ENCODE measurements at places on chromosomes 7 and 10.
A peak's percentile ranks its signal among the peaks of the same experiment; 100 is the strongest.

DNA sequence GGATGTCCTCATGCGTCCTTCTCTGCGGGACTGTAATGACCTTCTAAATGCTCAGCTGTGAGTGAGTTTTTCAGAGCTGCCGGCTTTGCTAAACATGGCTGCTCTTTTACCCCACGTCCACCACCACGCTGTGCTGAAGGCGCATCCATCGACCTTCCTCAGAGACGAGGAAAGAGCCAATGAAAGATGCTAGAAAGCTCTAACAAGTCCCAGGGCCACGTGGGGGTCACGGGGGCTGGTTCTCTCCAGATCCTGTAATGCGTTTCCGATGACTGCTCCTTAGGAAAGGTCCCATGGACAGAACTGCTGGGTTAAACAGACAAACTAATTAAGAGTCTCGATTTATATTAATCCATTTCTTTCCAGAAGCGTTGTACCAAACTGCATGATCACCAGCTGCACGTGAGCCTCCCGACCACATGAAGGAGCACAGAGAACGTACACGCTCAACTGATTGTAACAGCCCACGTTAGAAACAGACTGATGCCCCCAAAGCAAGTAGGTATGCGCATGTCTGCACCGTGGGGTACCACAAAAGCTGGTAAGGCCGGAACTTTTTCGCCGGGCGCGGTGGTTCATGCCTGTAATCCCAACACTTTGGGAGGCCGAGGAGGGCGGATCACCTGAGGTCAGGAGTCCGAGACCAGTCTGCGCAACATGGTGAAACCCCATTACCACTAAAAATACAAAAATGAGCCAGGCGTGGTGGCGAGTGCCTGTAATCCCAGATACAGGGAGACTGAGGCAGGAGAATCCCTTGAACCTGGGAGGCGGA lies 109.6 kb downstream of the TCERG1L start:
- no peak for DNase-seq

DNA sequence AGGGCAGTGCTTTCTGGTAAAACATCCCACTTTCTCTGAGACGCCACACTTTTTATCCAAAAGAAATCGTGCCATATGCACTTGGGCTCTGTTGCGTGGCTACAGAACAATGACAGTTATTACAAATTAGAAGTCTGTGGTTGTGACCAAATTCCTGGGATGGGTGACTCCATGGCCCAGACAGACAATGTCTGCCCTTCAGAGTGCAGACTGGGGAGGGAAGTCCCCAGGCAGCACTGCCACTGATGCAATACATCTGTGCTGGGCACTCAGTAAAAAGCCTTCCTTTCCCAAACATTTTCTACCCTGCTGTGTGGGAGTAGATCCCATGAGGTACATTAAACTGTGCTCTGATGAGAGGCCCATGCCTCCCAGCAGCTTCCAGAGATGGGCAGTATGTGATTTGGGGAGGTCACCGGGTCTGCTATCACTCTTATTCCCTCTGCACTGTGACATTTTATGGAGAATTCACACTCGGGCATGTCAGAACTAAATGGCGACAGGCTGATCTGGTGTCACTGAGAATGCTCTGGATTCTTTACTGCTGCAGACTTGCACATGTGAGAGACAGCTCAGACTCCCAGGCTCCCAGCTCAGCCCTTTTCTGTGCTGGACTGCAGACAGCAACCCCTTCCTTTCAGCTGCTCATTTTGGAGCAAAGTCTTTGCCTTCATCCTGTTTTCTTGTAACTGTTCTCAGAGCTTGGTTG lies 243.5 kb upstream of the ZNF32 start:
- no peak for DNase-seq

DNA sequence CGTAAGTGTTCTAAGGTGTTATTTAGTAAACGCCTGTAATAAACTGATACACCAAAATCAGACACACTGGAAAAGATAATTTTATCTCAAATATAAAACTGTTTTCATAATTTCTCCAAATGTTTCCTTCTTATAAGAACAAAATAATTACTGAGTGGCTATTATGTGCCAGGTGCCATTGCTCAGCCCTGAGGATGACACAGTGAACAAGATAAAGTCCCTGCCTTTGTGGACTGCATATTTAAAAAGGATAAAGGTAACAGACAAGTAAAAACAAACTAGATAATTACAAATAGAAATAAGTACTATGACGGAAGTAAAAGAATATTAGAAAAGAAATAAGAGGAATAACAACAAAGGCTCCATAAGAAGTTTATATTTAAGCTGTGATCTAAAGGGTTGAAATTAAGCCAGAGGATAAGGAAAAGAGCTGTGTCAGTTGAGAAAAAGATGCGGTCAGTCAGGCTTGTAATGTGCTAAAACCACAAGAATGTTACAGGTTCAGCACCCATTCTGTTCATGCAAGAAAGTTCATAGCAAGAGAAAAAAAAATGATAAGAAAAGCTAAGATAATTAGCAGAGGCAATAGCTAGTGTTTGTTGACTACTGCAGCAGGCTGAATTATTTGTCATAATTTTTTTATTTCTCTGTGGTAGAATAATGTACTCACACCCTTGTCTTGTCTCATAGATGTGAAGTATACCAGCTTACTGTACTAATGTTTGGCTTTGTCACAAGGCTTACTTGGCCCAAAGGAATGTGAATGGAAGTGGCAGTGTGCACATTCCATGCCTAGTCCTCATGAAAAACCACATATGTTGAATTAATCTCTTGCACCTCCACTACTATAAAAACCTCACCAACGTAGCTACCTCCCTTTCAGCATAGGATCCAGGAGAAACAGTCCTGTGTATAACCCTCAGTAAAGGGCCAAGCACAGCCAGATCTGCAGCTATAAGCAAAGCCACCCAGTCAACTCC lies 75.1 kb downstream of the CRPPA start:
- no peak for DNase-seq

DNA sequence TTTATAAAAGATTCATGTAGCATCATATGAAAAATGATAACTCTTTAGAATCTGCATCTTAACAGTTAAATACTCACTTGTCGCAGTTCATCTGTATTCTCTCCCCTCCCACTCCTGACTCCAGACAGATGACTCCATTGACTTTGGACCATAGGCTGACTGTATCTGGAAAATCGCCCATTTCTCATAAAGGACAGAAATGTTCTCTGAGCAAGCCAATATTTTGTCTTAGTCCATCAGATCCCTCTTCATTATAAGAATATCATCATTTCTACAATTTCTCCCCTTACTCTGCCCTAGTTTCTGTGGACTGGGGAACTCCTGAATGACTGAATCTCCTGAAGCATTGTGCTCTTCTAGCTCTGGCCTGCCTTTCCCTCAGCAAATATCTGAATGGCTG lies 125.4 kb downstream of the SEMA3D start:
- no peak for DNase-seq

DNA sequence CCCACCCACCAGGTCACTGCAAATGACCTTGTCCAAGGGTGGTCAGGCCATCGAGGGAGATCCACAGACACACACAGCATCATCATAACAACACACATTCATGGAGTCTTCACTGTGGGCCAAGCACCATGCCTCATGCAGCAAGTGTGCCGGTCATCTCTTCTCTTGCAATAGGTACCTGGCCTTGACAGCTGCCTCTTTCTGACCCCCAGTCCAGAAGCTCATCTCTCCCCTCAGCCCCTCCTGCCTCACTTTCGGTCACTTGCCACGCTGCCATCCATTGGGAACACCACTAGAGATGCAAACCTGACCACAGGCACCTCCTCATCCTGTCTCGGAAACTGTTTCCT lies 75.9 kb downstream of the OAT start:
- DNase-seq, result no peak

DNA sequence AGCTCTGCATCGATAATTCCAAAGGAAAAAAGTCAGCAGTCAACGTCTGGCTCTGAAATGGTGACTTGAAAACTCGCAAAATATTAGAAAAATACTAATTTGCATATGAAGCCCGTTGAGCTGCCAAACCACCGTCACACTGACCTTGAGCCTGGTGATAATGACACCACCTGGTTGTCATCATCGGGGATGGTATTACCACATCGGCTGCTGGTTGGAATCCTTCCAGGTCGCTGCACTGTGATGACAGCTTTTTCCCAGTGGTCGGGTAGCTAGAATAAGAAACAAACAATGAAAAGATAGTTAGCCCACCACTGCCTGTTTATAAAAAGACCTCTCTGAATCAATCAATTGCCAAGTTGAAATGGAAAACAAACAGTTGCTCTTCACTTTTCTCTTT lies 41.6 kb downstream of the LAMB1 start:
- peak; percentile 61 for DNase-seq

DNA sequence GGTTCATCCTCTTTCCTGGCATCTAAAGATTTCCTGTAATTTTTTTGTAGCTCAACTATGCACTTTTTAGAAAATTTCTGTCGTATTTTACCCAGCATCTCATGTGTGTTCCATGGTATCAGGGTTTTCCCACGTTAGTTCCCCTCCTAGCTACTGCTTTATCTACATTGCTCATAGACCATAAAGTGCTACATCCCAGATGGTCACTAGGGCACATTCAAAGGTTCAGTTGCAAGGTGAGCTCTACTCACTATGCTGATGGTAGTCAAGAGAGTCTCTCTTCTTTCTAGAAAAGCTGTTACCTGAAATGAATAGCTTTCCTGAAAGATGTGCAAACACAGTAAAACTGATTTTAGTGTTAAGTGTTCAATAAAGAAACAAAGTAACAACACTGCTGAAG lies 33.5 kb downstream of the RELN start:
- DNase-seq, result no peak

DNA sequence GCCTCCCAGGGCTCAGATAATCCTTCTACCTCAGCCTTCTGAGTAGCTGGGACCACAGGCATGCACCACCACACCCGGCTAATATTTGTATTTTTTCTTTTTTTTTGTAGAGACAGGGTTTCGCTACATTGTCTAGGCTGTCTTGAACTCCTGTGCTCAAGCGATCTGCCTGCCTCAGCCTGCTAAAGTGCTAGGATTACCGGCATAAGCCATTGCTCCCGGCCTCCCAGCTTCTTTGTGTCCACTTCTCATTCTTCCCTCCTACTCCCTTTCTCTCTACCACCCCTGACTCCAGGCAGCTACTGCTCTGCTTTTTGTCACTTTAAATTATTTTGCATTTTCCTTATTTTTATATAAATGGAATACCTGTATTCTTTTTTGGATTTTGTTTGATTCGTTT lies 83.4 kb downstream of the PALS2 start:
- DNase-seq, result no peak

DNA sequence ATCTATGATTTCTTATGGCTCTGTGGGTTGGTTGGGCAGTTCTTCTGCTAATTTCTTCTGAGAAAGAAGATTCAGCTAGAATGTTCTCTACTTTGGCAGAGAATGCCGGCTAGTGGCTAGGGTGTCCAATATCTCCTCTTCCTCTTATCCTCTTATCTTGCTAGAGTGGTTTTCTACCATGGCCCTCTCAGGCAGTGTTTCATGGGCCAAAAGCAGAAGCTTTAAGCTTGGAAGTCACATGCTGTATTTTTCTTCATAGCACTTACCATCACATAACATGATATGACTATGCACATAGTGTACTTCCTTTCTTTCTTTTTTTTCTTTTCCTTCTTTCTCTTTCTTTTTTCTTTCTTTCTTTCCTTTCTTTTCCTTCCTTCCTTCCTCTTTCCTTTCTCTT lies 140.0 kb downstream of the ITGB8 start:
- no peak for DNase-seq

DNA sequence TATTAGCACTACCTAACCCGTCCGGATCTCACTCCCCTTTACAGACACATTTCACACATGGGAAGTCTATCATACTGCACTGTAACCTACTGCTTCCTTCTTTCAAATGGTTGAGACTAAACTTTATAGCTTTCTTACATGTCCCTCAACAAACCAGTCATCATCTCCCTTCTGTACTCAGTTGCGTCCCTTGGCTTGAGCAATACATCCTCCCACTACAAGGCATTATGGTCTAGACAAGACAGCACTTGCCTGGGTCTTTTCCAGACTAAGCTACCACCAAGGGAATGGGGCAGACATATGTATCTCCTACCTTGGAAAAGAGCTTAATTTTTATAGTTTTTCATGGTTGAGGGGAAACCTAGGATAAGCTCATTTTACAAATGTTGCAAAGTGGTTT lies 575.2 kb downstream of the KCNMA1 start:
- DNase-seq, result no peak

- DNase-seq, result no peak
Measured at GRCh38 chr10:13660551-13660920, 73.8 kb downstream of the PRPF18 start.

- DNase-seq, result no peak
Measured at GRCh38 chr10:624605-625332, 64.7 kb downstream of the DIP2C start.

GRCh38 chr7:91771921-91772815 lies 108.3 kb downstream of the MTERF1 start:
- no peak for DNase-seq

DNA sequence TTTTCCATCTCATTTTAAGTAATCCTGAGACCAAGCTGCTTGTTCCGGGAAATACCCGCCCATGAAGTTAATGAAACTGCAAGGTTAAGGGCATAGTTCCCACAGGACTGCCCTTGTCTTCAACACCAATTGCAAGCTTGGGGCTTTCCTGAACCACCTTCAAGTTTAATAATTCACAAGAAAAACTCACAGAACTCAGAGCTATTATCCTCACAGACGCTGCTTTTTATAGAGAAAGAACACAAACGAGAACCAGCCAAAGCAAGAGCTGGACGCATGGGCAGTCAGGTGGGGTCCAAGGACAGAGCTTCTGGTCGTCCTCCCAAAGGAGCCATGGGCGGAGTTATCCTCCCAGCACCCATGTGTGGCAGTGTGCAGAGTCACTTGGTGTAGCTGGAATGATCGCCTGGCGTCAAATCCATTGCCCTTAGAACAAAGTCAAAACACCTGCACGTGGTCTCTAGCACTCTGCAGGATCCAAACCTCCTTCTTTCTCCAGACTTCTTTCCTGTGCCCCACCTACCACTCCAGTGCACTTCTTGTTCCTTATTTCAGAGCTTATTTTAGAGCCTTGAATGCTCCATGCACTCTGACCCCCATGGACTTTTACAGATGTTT lies 56.7 kb downstream of the SNX10 start:
- DNase-seq, result no peak

GRCh38 chr7:94980418-94981142 lies 73.2 kb downstream of the PPP1R9A start:
- no peak for DNase-seq

DNA sequence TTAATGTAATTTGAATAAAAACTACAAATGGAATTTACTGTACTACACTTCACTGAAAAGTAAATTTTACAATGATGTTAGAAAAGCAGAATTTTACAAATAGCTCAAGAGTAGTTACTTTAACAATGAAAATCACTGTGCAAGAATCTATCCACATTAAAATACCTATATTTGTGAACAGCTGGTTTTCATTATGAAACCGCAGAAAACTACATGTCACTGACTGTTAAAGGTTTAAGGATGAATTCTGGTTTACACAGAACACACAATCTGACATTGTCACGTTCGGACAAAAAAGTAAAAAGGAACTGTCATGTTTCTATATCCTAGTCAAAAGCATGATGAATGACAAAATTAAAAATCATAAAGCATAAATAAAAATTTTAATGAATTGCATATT lies 415.3 kb upstream of the PRKCQ start:
- DNase-seq, result no peak

DNA sequence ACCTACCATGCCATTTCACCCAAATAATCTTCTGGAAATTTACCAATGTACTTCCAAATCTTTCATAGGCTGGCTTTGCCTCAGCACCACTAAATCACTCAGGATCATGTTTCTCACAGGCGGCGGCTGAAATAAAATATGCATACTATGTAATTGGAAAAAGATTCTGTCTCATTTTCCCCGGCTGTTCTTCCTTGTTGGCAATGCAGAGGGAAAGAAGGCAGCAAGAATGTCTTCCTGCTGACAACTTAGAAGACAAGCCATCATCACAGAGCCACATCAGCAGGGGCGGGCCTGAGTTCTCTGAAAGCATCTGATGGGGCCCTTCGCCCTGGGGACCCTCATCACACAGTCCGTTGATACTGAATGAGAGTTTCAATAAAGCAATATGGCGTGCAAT lies 39.2 kb upstream of the COL1A2 start:
- DNase-seq, result no peak
